ENCODE measurements at places on chromosomes 1 and 21.

GRCh38 chr21:40760821-40761220 is 86.1 kb downstream of the DSCAM start:
- DNase-seq: no peak

GRCh38 chr21:33101300-33101911 is 31.5 kb downstream of the OLIG1 start:
- DNase-seq: no peak

GRCh38 chr1:196584696-196585095 is 23.5 kb downstream of the KCNT2 start:
- DNase-seq: no peak

DNA sequence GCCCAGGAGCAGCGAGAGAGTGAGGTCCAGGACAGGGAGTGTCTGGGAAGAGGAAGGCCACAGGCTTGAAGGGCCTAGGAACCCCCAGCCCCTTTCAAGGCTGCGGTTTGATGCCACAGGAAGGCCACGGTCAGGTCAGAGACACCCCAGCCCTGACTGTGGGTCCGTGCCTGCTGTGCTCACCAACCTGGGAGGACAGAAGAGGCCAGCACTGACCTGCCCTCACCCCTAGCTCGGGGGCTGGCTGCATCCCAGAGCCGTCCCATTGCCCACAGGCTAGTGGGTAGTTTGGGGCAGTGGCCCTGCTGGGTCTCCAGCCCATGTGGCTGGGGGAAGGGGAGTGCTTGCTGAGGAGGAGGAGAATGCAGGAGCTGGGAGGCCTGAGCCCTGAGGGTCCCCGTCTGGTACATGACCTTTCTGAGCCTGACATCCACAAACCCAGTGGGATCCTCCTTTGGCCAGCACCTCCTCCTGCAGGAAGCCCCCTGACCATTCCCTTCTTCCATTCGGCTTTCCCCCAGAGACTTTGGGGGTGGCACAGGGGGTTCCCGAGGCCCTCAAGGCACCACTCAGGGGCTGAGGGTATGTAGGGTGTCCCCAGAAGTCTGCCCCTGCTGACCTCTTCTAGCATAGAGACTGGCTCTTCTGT is 54.3 kb downstream of the WNT9A start:
- DNase-seq: peak; percentile 4

DNA sequence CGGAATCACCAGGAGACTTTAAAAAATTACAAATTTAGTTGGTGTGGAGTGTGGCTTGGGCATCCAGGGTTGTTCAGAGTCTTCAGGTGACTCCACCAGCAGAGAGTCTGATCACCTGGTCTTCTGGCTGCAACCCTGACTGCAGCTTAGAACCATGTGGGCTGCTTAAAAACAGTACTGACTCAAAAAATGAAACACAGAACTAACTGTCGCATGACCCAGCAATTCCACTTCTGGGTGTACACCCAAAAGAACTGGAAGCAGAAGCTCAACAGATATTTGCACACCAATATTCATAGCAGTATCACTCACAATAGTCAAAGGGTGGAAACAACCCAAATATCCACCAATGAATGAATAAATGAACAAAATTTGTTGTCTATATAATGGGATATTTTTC is 17.3 kb downstream of the TLR5 start:
- no peak for DNase-seq

GRCh38 chr1:83583351-83584014 is 415.4 kb downstream of the TTLL7 start:
- peak; percentile 15 for DNase-seq

DNA sequence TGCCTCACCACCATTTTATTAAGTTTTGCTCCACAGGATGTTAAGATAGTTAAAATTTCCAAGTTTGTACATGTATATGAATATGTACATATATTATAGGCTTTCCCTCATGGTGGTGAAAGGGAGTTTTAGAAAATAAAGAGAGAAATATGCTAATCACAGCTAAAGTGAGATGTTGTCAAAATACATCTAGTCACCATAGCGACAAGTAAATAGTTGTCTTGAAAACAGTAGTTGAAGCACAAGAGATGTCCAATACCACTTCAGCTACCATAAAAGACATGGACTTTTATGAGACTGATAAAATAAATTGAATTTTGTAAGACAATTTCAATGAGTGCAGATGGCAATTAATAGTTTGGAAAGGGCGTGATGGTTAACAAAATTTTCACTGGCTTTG is 1600.0 kb downstream of the BRINP3 start:
- DNase-seq: no peak

DNA sequence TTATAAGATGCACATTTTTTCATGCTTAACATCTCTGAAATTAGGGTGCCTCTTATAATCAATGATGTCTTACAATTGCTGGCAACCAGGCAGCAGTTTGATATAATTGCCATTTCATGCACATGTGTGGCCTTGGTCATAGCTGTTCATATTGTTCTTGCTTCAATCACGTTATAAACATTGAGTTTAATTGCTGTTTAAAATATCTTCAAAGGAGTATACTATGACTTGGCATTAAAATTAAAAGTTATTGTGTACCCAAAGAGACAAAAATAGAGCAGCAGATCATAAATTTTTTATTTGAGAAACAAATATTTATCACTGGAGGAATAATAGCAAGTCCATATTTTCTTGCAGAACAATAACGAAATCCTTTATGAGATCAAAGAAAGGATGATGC is 325.5 kb downstream of the LMX1A start:
- no peak for DNase-seq

GRCh38 chr1:197896301-197896700 is 6.1 kb upstream of the C1orf53 start:
- DNase-seq: no peak

- no peak for DNase-seq
These were observed 67.3 kb downstream of the NOS1AP start for GRCh38 chr1:162136760-162137159.

DNA sequence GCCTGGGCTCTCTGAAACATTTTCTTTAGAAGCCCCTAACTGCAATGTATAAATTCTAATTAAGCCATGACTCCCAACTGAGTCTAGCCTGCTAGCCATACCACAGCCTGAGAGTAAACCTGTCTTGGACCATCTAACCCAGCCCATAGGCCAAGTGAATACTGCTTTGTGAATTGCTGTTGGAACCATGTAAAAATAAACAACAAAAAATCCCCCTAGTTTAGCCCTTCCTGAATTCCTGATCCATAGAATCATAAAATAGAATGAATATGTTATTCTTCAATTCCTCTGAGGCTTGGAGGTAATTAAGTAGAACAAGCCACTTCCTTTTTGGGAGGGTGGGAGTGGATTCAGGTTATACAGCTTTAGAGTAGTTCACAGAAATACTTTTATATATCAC is 1496.4 kb downstream of the MRPL39 start:
- DNase-seq: no peak

DNA sequence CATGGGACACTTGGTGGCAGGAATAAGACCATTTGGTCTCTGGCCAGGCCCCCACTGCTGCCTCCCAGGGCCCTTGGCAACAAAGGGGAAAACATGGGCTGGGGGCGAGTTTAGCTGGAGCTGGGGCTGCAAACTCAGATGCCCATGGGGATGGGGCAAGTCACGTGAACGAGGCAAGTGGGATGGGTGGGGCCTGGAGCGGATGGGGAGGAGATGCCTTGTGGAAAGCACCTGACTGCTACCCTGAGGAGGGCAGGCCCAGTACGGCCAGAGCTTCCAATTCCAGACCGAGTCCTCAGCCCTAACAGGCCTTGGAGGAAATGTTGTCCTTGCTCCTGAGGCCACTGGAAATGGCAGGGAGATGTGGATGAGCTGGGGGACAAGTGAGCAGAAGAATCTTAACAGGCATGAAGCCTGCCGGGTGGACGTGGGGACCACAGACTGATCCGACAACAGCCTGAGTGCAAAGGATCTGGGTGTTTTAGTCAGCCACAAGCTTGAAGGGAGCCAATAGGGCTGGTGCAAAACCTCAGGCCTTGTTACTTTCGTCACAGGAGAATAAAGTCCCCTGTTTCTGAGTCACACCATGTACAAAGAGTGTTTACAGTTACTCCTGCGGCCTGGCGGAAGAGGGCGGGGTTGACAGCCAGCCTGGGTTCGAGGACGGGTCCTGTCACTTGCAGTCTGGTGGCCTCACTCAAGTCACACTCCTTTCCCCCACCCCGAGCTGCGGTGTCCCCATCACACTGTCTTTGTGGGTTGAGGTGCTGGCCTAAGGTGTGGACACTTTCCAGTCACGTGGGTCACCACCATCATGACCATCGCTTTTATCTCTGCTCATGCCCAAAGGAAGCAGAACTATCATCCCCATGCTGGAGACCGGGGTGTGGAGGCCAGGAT is 19.1 kb downstream of the RUNX3 start:
- peak; percentile 60 for DNase-seq

Measured in T-helper 17 cell (primary cell).